ENCODE measurements at places on chromosomes 6 and 20.

DNA sequence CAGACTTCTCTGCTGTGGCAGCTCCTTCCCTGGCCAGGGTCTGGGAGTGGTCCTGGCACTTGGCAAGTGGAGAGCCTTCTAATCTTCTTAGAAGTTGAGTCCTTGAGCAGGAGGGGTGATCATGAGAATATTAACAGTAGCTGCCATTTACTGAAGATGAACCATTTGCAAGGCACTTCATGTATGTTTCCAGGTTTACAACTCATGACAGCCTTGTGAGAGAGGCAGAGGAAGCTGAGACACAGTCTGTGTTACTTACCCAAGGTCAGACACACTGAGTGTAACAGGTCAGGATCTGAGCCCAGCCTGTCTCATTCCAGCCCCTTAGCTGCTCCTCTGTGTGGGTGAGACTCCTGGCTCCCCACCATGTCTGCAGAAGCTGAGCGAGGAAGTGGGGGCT lies 45.5 kb upstream of the SRF start:
- no peak for DNase-seq

- DNase-seq, result no peak
Measured at GRCh38 chr6:109527989-109528388, 45.0 kb upstream of the ZBTB24 start.

- DNase-seq, result no peak
Measured at GRCh38 chr20:11912013-11912658, 5.6 kb upstream of the BTBD3 start.

- peak; percentile 31 for DNase-seq
Measured at GRCh38 chr6:16432075-16433032, 194.0 kb downstream of the GMPR start.

- no peak for DNase-seq
Measured at GRCh38 chr6:53209681-53210080, 61.0 kb upstream of the GCM1 start.

- DNase-seq, result no peak
Measured at GRCh38 chr6:112214739-112215269, 39.6 kb downstream of the LAMA4 start.

All from AG20443 (cell line).